ENCODE measurements at places on chromosomes 4 and X. TPM values are rescaled to one million over a fixed set of nuclear protein-coding genes. Genes with fewer than 3 reads are reported as not detected.

The CCDC149 gene
- 0.95 TPM for total RNA-seq

The USP51 gene
- 1.2 TPM for total RNA-seq

The ASB9 gene
- total RNA-seq: 8.3 TPM

The PLCXD1 gene
- total RNA-seq: 53.9 TPM

The CTSO gene
- 2.3 TPM for total RNA-seq
